Right lobe of liver (tissue), 6 donors: ENCODE measurements at places on chromosomes 12 and 14.

DNA sequence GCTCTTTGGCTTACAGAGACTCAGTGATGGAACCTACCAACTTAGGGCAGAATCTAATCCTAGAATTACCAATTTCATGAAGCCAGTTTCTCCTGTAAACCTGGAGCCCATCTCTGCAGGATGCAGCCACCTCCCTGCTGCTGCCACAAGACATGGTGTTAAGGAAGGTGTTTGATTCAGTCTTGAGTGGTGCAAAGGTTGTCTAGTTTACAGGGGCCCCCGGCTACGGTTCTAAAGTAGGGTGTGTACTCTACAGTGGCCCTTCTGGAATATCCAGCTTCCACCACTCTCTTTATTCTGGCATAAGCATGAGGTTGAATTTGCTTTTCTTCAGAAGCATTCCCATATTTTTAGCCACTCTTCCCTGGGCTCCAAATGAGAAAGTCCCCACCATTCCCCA is 154.1 kb upstream of the GRIP1 start:
- no peaks in the 10 kb centered on the region for H3K27me3 ChIP-seq
- no peaks in the 10 kb centered on the region for H3K36me3 ChIP-seq
- no peak overlapping the region for H3K27ac ChIP-seq
- no peaks in the 10 kb centered on the region for H3K4me1 ChIP-seq
- no peak overlapping the region for H3K4me3 ChIP-seq
- DNase-seq = no peak

DNA sequence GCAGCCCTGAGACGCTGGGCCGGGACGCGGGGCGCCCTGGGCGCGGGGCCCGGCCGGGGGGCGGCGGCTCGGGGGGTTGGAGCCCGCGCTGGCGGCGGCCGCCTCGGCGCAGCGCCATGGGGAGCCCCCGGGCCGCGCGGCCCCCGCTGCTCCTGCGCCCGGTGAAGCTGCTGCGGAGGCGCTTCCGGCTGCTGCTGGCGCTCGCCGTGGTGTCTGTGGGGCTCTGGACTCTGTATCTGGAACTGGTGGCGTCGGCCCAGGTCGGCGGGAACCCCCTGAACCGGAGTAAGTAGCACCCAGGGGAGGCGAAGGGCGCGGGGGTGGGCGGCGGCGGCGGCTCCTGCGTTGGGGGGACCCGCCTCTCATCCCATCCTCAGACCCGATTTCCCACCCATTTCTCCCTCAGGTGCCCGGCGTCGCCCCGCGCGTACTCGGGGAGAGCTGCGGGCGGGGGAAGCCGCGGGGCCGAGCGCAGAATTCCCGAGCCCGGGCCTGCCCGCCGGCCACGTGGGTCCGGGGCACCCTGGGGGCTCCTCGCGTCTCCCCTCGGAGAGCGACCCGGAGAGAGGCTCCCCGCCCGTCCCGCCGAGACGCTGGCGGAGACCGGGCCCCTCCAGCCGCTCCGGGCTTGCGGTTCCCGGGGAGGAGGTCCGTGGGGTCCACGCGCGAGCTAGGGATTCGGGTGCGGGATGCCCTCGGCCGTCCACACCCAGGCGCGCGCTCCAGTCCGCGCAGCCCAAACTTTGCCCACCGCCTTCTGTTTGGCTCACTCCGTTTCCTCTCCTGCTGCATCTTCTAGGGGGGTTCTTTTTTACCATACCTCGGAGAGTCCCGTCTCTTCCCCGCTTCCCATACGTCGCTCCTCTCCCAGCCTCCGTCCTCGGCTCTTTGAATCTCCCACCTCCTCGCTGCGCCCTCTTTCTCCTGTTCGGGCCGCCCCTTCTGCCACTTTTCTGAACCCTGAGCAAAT is 807 bp downstream of the B4GALNT3 start:
- H3K27me3 ChIP-seq = no peaks in the 10 kb centered on the region
- H3K27ac ChIP-seq = no peak overlapping the region
- H3K4me1 ChIP-seq = peaks cover 5% of the 10 kb centered on the region
- H3K4me3 ChIP-seq = peak overlapping the region; percentile 58
- no peak for DNase-seq

DNA sequence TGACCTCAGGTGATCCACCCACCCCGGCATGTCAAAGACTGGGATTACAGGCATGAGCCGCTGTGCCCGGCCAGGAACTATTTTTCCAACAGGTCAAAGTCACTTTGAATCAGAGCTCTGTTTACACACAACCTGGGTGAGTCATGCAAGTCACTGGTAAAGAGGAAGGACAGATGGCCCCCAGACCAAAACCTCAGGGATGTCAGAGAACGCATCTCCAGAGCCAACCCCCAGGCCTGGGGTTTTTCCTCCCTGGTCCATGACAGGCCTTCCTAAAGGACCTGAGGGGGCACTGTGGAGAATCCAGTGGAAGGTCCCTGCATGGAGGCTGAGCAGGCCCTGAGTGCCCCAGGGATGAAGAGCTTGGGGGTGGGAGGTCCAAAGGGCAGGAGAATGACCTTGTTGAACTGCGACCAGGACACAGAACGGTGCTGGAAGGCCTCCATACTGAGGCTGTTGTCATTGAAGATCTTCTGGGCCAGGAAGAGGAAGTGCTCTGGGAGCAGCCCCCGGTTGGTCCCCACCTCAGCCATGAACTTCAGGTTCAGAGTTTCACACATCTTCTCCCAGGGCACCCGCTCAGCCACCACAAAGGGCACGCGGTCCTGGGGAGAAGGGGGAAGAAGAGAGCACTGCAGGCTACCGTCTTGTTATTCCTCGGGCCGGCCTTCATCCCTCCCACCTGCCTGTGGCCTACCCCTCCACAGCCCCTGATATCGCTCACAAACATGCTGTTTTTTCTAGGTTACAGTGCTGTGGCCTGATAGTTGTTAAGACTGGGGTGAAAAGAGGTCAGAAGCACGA is 9.1 kb downstream of the STAT6 start:
- H3K27ac ChIP-seq = peak overlapping the region; percentile 90
- peaks cover 26% of the 10 kb centered on the region for H3K4me1 ChIP-seq
- peaks cover 33% of the 10 kb centered on the region for H3K36me3 ChIP-seq

DNA sequence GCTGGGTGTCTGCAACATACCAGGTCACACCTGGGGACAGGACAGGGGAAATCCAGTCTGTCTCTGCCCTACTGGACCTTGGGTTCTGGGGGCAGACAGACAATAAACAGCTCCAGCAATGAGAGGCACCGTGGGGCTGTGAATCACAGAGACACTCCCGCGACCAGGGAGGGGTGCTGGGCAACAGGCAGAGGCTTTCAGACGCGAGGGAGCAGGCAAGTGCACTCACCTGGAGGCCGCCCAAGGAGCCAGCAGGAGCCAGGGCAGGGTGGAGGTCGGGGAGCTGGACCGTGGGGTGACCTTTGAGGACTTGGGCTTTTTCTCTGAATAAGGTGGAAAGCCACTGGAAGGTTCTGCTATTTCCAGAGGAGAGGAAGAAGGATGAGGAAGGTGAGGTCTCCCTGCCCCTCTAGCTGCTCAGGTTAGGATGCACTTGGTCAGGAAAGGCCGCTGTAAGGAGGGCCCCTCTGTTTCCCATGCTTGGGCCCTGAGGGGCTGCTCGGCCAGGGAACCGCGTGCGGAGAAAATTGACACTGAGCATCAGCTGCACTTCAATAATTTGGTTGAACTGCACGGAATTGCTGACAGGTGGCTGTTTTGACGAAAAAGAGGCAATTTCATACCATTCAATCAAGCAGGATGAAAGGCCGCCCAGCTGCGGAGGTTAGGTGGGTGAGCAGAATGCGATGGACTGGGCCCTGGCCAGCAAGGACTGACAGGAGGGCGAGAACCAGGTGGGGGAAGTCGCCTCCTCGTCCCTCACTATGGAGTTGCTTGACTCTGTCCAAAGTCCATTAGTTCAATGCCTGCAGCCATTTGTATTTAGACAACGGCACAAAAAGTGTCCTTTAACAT is 42.2 kb downstream of the JAG2 start:
- H3K27me3 ChIP-seq = no peaks in the 10 kb centered on the region
- H3K4me1 ChIP-seq = no peaks in the 10 kb centered on the region
- no peak overlapping the region for H3K4me3 ChIP-seq
- no peak overlapping the region for H3K27ac ChIP-seq

- H3K4me3 ChIP-seq = no peak overlapping the region
- no peaks in the 10 kb centered on the region for H3K27me3 ChIP-seq
- H3K36me3 ChIP-seq = no peaks in the 10 kb centered on the region
- H3K27ac ChIP-seq = no peak overlapping the region
These were observed 92.4 kb upstream of the OVCH1 start for GRCh38 chr12:29589851-29590250.

GRCh38 chr12:122009741-122010140 is 11.9 kb upstream of the BCL7A start:
- H3K27ac ChIP-seq = no peak overlapping the region
- peak; percentile 49 for DNase-seq
- no peaks in the 10 kb centered on the region for H3K36me3 ChIP-seq

GRCh38 chr12:24719293-24719721 is 229.6 kb downstream of the BCAT1 start:
- H3K27ac ChIP-seq = no peak overlapping the region
- H3K36me3 ChIP-seq = no peaks in the 10 kb centered on the region
- no peaks in the 10 kb centered on the region for H3K4me1 ChIP-seq
- no peak overlapping the region for H3K4me3 ChIP-seq
- no peaks in the 10 kb centered on the region for H3K27me3 ChIP-seq

DNA sequence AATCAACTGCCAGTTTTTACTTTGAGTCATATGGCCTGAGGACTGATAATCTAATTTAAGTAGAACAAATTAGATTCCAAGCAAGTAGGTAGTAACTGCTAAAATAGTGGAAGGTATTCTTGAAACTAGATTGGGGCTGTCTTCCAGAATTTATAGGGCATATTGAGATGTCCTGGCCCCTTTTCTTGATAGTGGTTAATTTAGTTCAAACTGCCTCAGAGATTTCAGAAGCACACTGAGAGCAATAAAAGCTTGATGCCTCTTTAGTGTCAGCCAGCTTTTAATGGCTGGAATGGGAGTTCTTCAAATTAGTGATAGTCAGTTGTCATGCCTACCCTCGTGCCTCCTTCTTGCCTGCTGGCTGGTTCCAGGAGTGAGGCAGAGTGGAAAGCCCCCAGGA is 120.5 kb downstream of the AKAP6 start:
- no peak for DNase-seq
- H3K27ac ChIP-seq = no peak overlapping the region
- H3K27me3 ChIP-seq = no peaks in the 10 kb centered on the region
- H3K4me1 ChIP-seq = no peaks in the 10 kb centered on the region
- H3K36me3 ChIP-seq = no peaks in the 10 kb centered on the region
